ENCODE measurements at places on chromosomes 16 and 17.

DNA sequence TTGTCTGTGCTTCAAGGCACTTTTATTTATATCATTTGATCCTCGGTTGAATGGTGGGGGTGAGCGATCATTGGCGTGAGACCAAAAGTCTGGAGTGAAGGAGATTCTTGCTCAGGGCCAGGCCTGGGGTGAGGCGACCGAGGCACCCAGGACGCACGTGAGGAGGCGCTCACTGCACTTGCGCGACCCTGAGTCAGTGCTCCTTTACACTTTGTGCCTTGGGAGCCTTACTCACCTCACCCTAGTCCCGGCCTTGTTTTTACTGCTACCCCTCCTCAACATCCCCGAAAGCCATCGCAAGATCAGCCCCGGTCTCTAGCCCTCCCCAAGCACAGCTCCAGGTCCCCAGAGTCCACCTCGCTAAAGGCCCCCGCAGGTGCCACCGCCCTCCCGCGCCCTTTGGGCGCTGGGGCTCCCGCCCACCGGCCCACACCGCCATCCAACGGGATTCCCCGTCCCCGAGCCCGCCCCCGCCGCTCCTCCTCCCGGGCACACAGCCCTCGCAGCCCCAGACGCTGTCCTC is 496 bp downstream of the EZH1 start:
- DNase-seq: peak; percentile 83

GRCh38 chr16:2816751-2817339 is at the start of gene PRSS21:
TSS of gene PRSS21 (plus strand) at chr16:2817237. CDS start at chr16:2817269, 32 bp downstream.
- no peak for DNase-seq

DNA sequence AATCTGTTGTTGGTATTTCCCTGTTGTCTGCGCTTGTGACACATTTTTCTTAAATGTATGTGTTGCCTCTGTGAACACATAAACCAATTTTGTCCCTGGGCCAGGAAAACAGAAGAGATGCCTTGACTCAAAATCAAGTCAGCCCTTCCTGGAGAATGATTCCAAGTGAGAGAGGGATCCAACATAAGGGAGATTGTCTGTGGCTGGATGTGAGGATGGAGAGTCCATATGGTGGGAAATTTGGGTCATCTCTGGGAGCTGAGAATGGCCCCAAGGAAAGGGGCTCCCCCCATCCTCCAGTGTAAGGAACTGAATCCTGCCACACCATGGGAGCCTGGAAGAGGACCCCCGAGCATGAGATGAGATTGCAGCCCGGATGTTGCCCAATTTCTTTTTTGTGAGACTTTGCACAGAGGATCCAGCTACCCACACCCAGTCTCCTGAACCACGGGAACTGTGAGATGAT is 13.5 kb downstream of the CRYM start:
- DNase-seq: peak; percentile 34

GRCh38 chr16:50942143-50942542 is 200.3 kb downstream of the CYLD start:
- no peak for DNase-seq

- no peak for DNase-seq
Observed at GRCh38 chr17:78529251-78529650, 47.9 kb downstream of the DNAH17 start.

DNA sequence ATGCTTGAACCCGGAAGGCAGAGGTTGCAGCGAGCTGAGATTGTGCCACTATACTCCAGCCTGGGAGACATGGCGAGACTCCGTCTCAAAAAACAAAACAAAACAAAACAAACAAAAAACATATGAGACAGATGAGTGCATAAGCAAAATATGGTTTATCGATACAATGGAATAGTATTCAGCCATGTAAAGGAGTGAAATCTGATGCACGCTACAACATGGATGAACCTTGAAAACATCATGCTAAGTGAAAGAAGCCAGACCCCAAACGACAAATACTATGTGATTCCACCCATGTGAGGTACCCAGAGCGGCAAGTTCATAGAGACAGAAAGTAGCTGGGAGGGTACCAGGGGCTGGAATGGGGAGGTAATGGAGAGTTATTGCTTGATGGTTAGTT is 6.8 kb downstream of the PLCD3 start:
- no peak for DNase-seq

GRCh38 chr16:17921357-17921978 is 415.1 kb downstream of the NPIPA8 start:
- no peak for DNase-seq

DNA sequence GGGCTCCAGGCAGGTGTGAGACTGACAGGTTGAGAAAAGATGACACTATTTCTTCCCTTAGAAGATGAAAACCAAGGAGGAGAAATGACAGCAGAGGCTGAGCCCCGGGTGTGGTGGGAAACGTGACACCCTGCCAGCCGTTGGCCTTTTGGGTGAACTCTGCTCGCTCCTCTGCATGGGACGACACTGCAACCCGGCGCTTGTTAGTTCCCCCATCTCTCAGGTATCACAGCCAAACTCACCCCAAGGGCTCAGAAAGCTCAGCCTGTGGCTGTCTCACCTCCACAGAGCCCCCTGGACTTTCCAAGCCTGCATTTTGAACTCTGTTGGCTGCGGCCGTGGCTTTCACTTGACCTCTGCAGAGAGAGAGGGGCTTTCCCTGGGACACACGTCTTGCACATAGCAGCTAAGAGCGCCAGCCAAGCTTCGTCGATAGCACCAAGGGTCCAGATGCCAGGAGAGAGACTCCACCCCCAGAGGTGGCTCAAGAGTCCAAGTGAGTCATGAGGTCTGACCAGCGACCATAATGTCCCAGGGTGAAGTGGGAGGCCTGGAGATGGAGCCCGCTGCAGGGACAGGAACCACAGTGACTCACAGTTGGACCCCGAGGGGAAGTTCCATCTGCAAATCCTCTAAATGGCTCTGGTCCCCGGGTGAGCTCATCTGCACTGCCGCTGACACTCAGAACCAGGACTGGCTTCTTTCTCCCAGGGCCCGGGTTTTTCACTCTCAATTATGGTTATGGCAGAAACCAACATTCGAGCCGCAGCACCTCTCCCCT is 301.9 kb downstream of the SOX9 start:
- peak; percentile 93 for DNase-seq

DNA sequence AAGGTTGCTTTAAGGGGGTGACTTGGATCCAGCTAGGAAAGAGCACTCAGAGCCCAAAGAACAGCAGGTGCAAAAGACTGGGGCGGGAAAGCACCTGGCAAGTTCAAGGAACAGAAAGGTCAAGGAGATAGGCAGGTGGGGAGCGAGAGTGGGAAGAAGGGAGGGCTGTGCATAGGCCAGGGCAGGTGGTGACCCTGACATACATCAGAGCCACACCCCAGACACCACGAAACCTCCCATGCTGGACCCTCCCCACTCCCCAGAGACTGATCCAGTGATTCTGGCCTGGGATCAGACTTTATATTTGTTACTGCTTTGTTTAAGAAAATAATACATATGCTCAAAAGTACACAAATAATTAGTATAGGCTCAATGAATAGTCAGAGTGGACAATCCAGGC is 48.5 kb upstream of the RBFOX3 start:
- DNase-seq: no peak

DNA sequence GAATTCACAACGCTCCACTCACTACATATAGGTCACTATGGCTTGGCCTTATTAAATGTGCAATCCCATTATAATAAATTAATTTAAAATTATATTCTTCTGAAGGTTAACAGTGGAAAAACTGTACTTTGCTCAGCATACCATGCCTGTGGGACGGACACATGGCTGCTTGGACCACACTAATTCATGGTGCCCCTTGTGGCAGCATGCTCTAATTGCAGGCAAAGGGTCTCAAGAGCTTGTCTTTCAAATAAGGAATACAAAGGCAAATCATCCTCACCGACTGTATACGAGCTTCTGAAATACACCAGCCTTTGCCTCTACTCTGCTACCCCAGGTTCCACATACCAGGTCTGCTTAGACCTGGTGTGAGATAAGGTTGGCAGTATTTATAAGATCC is 11.7 kb downstream of the SMPD3 start:
- DNase-seq: no peak
